ENCODE measurements at places on chromosomes 13 and 19.
A peak's percentile ranks its signal among the peaks of the same experiment; 100 is the strongest.

DNA sequence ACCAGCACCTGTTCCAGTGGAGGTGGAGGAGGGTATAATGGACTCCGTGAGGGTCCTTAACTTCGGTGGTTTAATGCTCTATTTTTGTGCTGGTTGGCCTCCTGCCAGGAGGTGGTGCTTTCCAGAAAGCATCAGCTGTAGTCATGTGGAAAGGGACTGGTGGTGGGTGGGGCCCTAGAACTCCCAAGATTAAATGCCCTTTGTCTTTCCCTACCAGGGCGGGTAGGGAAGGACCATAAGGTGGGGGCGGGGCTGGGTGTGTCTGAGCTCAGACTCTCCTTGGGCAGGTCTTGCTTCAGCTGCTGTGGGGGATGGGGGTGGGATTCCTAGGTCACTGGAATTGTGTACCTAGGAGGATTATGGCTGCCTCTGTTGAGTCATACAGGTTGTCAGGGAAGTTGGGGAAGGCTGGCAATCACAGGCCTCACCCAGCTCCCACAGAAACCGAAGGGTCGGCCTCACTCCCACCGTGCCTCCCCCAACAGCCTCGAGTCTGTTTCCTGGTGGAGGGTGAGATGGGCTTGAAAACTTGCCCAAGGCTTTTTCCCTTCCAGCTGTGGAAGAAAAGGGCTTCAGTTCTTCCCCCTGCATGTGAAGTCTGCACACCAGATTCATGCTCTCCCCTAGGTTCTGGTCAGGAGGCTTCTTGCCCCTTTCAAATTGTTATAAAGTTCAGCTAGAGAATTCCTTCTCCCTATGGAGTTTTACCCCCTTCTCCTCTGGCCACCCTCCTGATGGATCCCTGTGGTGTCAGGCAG, 60.3 kb upstream of the CLDN10 start:
- H3K4me1 ChIP-seq = no peaks in the 10 kb centered on the region
- no peak overlapping the region for H3K27ac ChIP-seq
- no peaks in the 10 kb centered on the region for H3K27me3 ChIP-seq
- DNase-seq = no peak

GRCh38 chr13:83992566-83993358, 110.5 kb upstream of the SLITRK1 start:
- H3K4me1 ChIP-seq = no peaks in the 10 kb centered on the region
- H3K27me3 ChIP-seq = no peaks in the 10 kb centered on the region
- no peak overlapping the region for H3K4me3 ChIP-seq
- no peak for DNase-seq

DNA sequence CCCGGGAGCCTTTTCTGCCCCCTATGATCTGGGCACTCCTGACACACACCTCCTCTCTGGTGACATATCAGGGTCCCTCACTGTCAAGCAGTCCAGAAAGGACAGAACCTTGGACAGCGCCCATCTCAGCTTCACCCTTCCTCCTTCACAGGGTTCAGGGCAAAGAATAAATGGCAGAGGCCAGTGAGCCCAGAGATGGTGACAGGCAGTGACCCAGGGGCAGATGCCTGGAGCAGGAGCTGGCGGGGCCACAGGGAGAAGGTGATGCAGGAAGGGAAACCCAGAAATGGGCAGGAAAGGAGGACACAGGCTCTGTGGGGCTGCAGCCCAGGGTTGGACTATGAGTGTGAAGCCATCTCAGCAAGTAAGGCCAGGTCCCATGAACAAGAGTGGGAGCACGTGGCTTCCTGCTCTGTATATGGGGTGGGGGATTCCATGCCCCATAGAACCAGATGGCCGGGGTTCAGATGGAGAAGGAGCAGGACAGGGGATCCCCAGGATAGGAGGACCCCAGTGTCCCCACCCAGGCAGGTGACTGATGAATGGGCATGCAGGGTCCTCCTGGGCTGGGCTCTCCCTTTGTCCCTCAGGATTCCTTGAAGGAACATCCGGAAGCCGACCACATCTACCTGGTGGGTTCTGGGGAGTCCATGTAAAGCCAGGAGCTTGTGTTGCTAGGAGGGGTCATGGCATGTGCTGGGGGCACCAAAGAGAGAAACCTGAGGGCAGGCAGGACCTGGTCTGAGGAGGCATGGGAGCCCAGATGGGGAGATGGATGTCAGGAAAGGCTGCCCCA, 8.5 kb upstream of the CEACAM7 start:
- no peaks in the 10 kb centered on the region for H3K36me3 ChIP-seq
- no peak overlapping the region for H3K4me3 ChIP-seq
- no peak overlapping the region for H3K27ac ChIP-seq
- H3K27me3 ChIP-seq = no peaks in the 10 kb centered on the region

- H3K27ac ChIP-seq = no peak overlapping the region
- peaks cover 11% of the 10 kb centered on the region for H3K36me3 ChIP-seq
- DNase-seq = peak; percentile 80
Observed at GRCh38 chr19:48290771-48291488, 21.0 kb downstream of the ZNF114 start.

DNA sequence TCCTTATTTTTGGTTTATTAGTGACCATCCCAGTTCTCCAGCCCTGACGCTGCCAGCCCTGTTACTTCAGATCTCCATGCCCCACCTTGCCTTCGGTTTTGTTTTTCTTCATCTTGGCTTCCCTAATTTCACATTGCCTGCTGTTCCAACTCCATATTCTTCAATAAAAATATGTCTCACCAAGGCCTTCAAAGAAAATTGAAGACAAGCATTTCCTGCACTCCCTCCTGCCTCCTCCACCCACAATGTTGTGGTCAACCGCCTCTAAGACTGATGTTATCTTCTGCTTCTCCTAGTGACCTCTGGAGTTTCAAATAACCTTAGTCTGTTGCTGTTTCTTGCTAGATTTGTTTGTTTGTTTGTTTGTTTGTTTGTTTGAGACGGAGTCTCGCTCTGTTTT, 14.6 kb downstream of the PLD3 start:
- peaks cover 2% of the 10 kb centered on the region for H3K4me1 ChIP-seq
- DNase-seq = no peak
- no peaks in the 10 kb centered on the region for H3K27me3 ChIP-seq
- no peak overlapping the region for H3K4me3 ChIP-seq
- H3K36me3 ChIP-seq = peaks cover 23% of the 10 kb centered on the region

GRCh38 chr13:27176470-27177410, 5.1 kb upstream of the USP12 start:
- H3K27ac ChIP-seq = no peak overlapping the region
- H3K36me3 ChIP-seq = no peaks in the 10 kb centered on the region
- no peaks in the 10 kb centered on the region for H3K27me3 ChIP-seq
- no peak overlapping the region for H3K4me3 ChIP-seq
- peaks cover 2% of the 10 kb centered on the region for H3K4me1 ChIP-seq
- DNase-seq = no peak

GRCh38 chr19:33520844-33521479, 629 bp downstream of the PEPD start:
- no peaks in the 10 kb centered on the region for H3K36me3 ChIP-seq
- peaks cover 9% of the 10 kb centered on the region for H3K4me1 ChIP-seq
- peak overlapping the region; percentile 68 for H3K27ac ChIP-seq
- no peaks in the 10 kb centered on the region for H3K27me3 ChIP-seq
- H3K4me3 ChIP-seq = peak overlapping the region; percentile 78

- DNase-seq = no peak
- no peaks in the 10 kb centered on the region for H3K4me1 ChIP-seq
- no peaks in the 10 kb centered on the region for H3K27me3 ChIP-seq
- H3K4me3 ChIP-seq = no peak overlapping the region
- H3K27ac ChIP-seq = no peak overlapping the region
- peaks cover 99% of the 10 kb centered on the region for H3K36me3 ChIP-seq
Observed at GRCh38 chr19:2115324-2115723, 18.6 kb downstream of the IZUMO4 start.

- DNase-seq = no peak
- no peak overlapping the region for H3K4me3 ChIP-seq
- H3K4me1 ChIP-seq = no peaks in the 10 kb centered on the region
- H3K27ac ChIP-seq = no peak overlapping the region
- no peaks in the 10 kb centered on the region for H3K27me3 ChIP-seq
Observed at GRCh38 chr13:58583966-58584365, 952.4 kb downstream of the PCDH17 start.

DNA sequence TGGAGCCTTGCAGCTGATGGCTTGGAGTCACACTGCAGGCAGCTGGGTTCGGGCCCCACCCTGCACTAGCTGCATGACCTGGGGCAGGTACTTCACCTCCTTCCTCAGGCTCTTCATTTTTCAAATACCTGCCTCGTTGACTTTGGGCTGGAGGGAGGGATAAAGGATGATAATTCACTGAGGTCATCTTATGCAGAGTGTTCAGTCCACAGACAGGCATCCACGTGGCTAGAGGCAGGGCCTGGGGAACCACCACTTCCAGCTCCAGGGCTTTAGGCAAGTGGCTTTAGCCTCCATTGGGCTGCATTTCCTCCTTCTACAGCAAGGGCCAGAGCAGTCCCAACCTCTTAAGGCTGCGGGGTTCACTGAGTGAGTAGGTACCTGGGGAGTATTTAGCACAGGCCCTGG, 84.8 kb downstream of the SIPA1L3 start:
- H3K4me1 ChIP-seq = no peaks in the 10 kb centered on the region
- H3K27me3 ChIP-seq = no peaks in the 10 kb centered on the region
- DNase-seq = no peak
- no peak overlapping the region for H3K4me3 ChIP-seq
- no peak overlapping the region for H3K27ac ChIP-seq
- no peaks in the 10 kb centered on the region for H3K36me3 ChIP-seq

- H3K36me3 ChIP-seq = peaks cover 41% of the 10 kb centered on the region
- H3K4me3 ChIP-seq = no peak overlapping the region
- DNase-seq = no peak
Observed at GRCh38 chr19:37342753-37343152, 28.1 kb upstream of the ZNF527 start.

- H3K36me3 ChIP-seq = peaks cover 24% of the 10 kb centered on the region
- peaks cover 2% of the 10 kb centered on the region for H3K4me1 ChIP-seq
- peak; percentile 46 for DNase-seq
- peak overlapping the region; percentile 43 for H3K4me3 ChIP-seq
- H3K27me3 ChIP-seq = peaks cover 13% of the 10 kb centered on the region
- H3K27ac ChIP-seq = peak overlapping the region; percentile 84
Observed at GRCh38 chr19:12880551-12881171, 588 bp downstream of the DNASE2 start.

GRCh38 chr13:49185264-49185663, 34.9 kb upstream of the MLNR start:
- DNase-seq = no peak
- no peaks in the 10 kb centered on the region for H3K27me3 ChIP-seq
- no peak overlapping the region for H3K27ac ChIP-seq
- no peaks in the 10 kb centered on the region for H3K4me1 ChIP-seq
- no peak overlapping the region for H3K4me3 ChIP-seq

GRCh38 chr19:5091018-5091683, 122.2 kb downstream of the KDM4B start:
- peak overlapping the region; percentile 66 for H3K27ac ChIP-seq
- no peak overlapping the region for H3K4me3 ChIP-seq
- no peaks in the 10 kb centered on the region for H3K27me3 ChIP-seq
- peaks cover 26% of the 10 kb centered on the region for H3K36me3 ChIP-seq
- peak; percentile 56 for DNase-seq

DNA sequence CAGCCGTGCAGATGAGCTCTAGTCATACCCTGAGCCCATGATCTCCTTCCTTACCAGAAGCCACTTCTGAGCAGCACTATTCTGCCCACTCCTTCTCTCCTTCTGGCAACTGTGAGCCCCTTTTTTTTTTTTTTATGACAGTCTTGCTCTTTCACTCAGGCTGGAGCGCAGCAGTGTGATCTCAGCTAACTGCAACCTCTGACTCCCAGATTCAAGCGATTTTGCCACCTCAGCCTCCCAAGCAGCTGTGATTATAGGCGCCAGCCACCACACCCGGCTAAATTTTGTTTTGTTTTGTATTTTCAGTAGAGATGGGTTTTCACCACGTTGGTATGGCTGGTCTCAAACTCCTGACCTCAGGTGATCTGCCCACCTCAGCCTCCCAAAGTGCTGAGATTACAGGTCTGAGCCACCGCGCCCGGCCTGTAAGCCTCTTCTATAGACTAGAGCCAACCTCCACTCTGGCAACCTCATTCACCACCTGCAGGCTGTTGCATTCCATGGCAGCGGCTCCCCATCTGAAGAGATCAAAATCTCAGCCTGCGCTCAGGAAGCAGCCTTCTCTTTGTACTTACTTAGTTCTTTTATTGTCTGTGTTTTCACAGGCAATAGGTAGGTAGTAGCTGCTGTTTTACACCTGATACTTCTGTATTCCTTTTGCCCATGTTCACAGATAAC, 34.8 kb upstream of the NDFIP2 start:
- no peak overlapping the region for H3K27ac ChIP-seq
- no peaks in the 10 kb centered on the region for H3K27me3 ChIP-seq
- H3K36me3 ChIP-seq = no peaks in the 10 kb centered on the region
- no peaks in the 10 kb centered on the region for H3K4me1 ChIP-seq
- no peak overlapping the region for H3K4me3 ChIP-seq
- DNase-seq = no peak

GRCh38 chr13:39600766-39601165, 2.2 kb downstream of the LHFPL6 start:
- DNase-seq = peak; percentile 79
- H3K36me3 ChIP-seq = no peaks in the 10 kb centered on the region
- H3K4me1 ChIP-seq = peaks cover 31% of the 10 kb centered on the region
- peak overlapping the region; percentile 94 for H3K27ac ChIP-seq
- no peaks in the 10 kb centered on the region for H3K27me3 ChIP-seq

DNA sequence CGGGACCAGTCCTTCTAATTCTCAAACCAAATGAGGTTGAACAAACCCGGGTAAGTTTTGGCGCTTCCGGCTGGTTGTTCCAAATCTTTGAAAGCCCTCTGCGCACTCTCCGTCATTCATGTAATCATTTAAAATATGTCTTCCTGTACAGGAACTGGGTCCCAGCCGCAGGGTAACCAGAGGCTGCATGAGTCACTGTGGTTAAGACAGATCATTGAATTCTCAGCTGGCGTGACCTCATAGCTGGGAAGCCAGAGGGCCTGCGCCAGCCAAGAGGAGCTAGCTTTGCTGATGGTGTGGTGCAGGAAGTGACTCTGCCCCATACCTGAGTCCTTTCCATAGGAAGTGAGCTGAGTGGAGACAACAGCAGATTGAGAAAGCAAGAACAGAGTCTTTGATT, 135.2 kb downstream of the TSHZ3 start:
- H3K27me3 ChIP-seq = no peaks in the 10 kb centered on the region
- no peaks in the 10 kb centered on the region for H3K4me1 ChIP-seq
- no peaks in the 10 kb centered on the region for H3K36me3 ChIP-seq
- DNase-seq = peak; percentile 71
- no peak overlapping the region for H3K27ac ChIP-seq

DNA sequence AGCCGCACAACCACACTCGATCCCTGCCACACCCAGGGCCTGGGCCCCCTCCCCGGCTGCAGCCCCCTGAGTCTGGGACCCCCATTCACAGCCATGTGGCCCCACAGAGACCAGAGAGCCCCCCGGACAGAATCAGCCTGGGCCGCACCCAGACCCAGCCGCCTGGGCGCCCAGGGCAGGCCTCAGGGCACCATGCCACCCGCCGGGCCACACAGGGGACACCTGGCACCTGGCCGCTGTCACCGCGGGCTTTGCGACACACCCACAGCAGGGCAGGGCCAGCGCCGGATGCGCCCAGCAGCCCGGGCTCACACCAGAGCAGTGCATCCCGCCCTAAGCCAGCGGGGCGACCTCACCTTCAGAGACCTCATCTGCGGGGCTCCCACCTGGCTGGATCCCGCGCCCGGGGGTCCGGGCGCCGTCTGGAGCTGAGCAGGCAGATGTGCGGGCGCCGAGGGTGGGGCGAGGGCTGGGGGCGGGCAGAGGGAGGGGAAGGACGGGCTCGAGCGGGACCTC, 443 bp downstream of the TBXA2R start:
- H3K4me1 ChIP-seq = peaks cover 58% of the 10 kb centered on the region
- H3K27ac ChIP-seq = peak overlapping the region; percentile 82
- H3K36me3 ChIP-seq = no peaks in the 10 kb centered on the region
- H3K4me3 ChIP-seq = peak overlapping the region; percentile 76
- DNase-seq = no peak

Data from heart left ventricle (tissue), 16 donors.